ENCODE measurements at places on chromosomes 2 and 18.

GRCh38 chr2:235135990-235136561 lies 184.3 kb downstream of the SH3BP4 start:
- peak; percentile 63 for DNase-seq

DNA sequence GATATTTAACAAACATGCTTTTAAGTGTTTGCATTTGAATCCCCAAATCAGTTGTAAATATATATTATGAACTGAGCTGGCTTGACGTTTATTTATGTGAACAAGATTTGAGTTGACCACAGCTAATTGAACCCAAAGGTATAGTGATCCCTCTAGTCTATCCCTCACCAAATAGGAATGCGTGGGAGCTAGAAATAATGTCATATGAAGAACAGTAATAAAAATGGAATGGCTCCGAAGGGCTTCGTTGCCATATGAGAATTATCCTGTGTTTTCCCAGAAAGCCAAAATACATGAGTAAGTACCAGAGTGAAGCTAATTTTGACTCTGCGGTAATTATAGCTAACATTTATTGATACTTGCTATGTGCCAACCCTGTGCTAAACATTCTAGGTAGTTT lies 142.7 kb downstream of the ADCYAP1 start:
- DNase-seq = no peak

- DNase-seq = no peak
These were observed 38.7 kb downstream of the RPL31 start for GRCh38 chr2:101040761-101041160.

DNA sequence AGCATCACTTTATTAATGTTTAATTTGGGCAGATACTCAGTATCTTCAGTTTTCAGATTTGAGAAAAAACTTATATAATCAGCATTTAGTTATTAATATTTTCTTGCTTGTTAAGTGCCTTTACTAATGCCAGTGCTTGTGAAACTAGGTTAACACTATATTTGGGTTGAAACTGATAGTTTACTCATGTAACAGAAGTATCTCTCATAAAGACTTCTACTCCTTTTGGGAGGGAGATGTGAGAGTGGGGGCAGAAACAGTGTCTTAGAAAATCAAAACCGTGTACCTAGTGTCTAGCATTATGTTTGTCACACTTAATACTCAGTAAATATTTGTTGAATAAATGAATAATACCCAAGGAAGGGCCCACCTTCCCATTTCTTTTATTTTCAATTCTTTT lies 129.5 kb downstream of the MSTN start:
- no peak for DNase-seq

GRCh38 chr2:233705911-233706506 lies 6.7 kb upstream of the UGT1A5 start:
- no peak for DNase-seq

GRCh38 chr2:69382547-69382946 lies 4.5 kb downstream of the GFPT1 start:
- DNase-seq = no peak

GRCh38 chr2:147867050-147867449 lies 22.2 kb downstream of the ACVR2A start:
- no peak for DNase-seq

DNA sequence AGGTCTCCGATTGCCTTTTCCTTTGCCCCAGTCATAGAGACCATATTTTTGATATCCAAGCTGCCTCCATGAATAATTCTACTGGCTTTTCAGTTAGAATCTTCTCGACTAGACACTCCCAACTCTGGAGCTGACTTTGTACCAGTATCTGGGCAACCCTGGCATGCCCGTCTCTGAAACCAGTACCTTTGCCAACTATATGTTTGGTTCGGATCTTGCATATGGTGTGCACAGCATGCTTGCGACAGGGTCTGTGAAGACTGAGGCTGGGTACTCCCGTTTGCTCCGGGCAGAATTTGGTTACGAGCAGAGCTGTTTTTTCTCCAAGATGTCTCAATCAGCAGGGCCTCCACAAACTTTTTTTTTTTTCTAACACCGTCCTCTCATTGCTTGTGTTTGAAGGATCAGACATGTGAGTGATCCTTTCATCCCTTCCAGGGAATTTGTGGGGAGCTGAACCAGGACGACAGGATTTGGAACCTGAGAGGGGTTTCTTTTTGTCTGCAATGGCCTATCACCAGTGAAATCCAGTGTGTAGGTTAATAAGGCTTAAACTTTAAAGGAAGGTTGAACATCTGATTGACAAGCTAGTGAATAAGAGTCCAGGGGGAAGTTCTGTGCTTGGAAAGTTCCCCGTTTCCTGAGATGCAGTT lies 322.3 kb downstream of the MYCN start:
- no peak for DNase-seq

DNA sequence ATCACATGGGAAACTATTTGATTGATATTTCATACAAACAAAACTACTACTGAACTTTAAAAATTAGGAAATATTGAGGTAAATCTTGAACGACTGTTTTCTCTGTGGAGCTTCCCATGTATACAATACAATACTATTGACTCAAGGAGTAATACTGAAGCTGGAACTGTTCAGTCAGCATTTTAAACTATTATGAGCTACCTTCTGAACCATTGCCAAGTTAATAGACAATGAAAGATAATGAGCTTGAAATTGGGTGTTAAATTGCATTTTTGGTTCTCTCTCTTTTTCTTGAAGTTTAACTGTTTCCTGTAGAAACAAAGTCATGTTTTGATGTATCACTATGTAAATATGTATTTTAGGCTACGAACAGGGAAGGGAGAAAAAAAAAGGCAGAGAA lies 569.2 kb downstream of the ZEB2 start:
- DNase-seq = no peak

GRCh38 chr2:43792653-43793052 lies 18.8 kb downstream of the DYNC2LI1 start:
- DNase-seq = no peak

DNA sequence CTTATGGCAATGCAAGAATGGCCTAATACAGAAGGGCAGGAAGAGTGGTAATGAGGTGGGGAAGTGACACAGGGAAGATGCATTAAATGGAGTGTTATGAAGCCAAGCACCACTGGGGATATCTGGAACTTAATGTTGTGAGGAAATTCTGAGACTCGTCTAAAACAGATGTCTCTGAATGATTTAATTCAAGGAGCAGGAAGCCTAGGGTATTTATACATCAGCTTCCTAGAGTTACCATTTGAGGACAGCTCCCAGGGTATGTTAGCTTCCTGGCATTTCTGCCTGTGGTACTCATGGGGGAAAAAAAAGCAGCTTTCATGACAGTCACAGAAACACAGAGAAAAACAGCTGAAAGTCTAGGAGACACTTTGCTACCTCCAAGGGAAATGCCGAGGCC lies 989.5 kb downstream of the CBLN2 start:
- no peak for DNase-seq

GRCh38 chr2:1598041-1598710 lies 146.1 kb downstream of the PXDN start:
- DNase-seq = no peak

DNA sequence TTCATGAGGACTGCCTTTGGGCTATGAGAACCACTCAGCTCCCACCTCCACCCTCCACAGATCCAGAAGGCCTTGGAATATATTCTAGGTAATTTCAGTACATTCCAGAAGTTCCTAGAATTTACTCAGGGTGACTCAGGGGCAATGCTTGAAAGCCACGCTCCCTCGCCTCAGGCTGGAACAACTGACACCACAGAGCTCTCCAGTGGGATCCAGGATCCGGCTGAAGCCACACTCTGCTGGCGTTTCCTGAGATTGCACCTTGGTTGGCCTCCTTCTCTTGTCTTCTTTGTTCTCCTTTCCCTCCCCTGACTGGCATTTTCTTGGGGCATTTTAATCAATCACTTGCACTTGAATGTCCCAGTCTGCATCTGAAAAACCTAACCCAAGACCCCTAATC lies 92.6 kb upstream of the KCNE4 start:
- no peak for DNase-seq

GRCh38 chr2:220935789-220936321 lies 636.2 kb downstream of the EPHA4 start:
- DNase-seq = no peak

GRCh38 chr18:57002627-57003026 lies 144.3 kb upstream of the BOD1L2 start:
- DNase-seq = no peak

All from muscle of back (tissue), 13 donors.